ENCODE measurements at places on chromosomes 3 and 15. TPM values are rescaled to one million over a fixed set of nuclear protein-coding genes. Genes with fewer than 3 reads are reported as not detected.

DCUN1D1 gene
- total RNA-seq: 33.8 TPM

ISLR gene
- total RNA-seq: 163 TPM

GOLGA6D gene
- not detected for total RNA-seq

PPP1R14D gene
- total RNA-seq: not detected

FBXO40 gene
- not detected for total RNA-seq

IGF2BP2 gene
- total RNA-seq: 40.1 TPM

DAZL gene
- not detected for total RNA-seq

MEIS2 gene
- 84.0 TPM for total RNA-seq

ATP1B3 gene
- 68.4 TPM for total RNA-seq

STARD9 gene
- total RNA-seq: 8.0 TPM

RNF13 gene
- 52.7 TPM for total RNA-seq

CPLX3 gene
- total RNA-seq: not detected

SCG3 gene
- not detected for total RNA-seq

SCN11A gene
- total RNA-seq: 0.25 TPM

KCNMB2 gene
- total RNA-seq: 0.41 TPM

KAT2B gene
- total RNA-seq: 14.3 TPM

PRSS50 gene
- not detected for total RNA-seq

NRG4 gene
- not detected for total RNA-seq

SLC28A2 gene
- total RNA-seq: not detected

LTK gene
- total RNA-seq: not detected

EPHA3 gene
- 0.98 TPM for total RNA-seq

NPAP1 gene
- 0.16 TPM for total RNA-seq

IL5RA gene
- not detected for total RNA-seq

ACTL6A gene
- 72.8 TPM for total RNA-seq

RTP3 gene
- total RNA-seq: not detected

AMIGO3 gene
- total RNA-seq: 0.27 TPM

C3orf22 gene
- total RNA-seq: not detected

LTF gene
- total RNA-seq: not detected

PLA2G4E gene
- not detected for total RNA-seq

GPR149 gene
- total RNA-seq: not detected

CPA3 gene
- 0.18 TPM for total RNA-seq

TGM5 gene
- total RNA-seq: not detected

FGF7 gene
- total RNA-seq: 97.7 TPM

FBLN2 gene
- total RNA-seq: 452 TPM

ZNF860 gene
- 1.2 TPM for total RNA-seq

GASK1A gene
- 0.63 TPM for total RNA-seq

IMPDH2 gene
- 313 TPM for total RNA-seq

KIF9 gene
- 11.0 TPM for total RNA-seq

TM4SF18 gene
- 1.3 TPM for total RNA-seq

PXYLP1 gene
- 9.1 TPM for total RNA-seq

AMT gene
- 3.3 TPM for total RNA-seq

TMCC1 gene
- total RNA-seq: 11.2 TPM

NR2E3 gene
- total RNA-seq: 0.63 TPM

PLA1A gene
- total RNA-seq: 1.1 TPM

CYP1A1 gene
- total RNA-seq: not detected

MINAR1 gene
- total RNA-seq: 0.98 TPM

SCG5 gene
- total RNA-seq: 16.7 TPM

ZPLD1 gene
- total RNA-seq: 0.33 TPM

SLC24A1 gene
- total RNA-seq: 13.2 TPM

IL20RB gene
- total RNA-seq: 3.9 TPM

CEMIP gene
- 249 TPM for total RNA-seq

PRRT3 gene
- total RNA-seq: 5.5 TPM

FEZF2 gene
- total RNA-seq: not detected

COLQ gene
- total RNA-seq: 1.8 TPM
